ENCODE measurements at places on chromosomes 11 and 22.

DNA sequence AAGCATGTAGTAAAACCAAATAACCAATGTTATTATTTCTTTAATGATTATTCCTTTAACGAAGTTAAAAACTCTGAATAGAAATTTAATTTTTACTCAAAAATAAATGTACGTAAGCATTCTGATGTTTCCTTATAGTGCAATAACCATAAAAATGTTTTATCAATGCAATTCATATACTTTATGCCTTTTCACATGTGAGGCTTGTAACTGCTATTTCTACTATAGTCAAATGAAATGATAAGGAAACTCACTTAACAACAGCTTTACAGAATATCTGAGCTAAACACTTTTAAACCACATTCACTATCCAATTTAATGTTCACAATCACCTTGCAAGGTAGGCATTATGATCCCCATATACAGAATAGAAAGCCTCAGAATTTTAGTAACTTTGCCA is 17.4 kb downstream of the BTBD10 start:
- no peak for DNase-seq

DNA sequence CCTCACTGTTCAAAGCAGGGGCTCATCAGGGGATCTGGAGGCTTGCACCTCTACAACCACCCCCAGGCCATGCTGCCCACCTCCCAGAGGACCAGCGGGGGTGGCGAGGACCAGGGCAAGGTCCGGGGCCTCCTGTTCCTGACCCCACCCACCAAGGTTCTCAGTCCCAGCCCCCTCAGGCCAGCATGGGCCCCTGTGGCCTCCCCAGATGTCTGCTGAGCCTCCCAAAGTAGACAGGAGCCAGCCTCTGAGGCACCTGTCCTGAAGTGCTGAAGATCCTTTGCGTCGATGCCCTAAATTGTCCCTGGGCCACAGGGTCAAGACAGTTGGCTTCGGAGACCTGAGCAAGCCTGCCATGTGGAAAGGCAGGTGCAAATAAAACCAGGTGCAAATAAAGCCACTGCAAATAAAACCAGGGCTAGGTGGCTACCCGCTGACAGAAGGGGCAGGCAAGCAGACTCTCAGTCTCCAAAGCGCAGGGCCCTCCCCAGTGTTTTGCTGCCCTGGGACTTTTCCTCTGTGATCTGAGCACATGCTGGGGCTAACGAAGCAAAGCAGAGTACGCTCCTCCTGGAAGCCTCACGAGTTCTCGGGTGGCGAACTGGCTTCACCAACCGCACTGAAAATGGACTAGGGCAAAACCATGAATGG is 22.4 kb upstream of the ARFGAP3 start:
- no peak for DNase-seq

DNA sequence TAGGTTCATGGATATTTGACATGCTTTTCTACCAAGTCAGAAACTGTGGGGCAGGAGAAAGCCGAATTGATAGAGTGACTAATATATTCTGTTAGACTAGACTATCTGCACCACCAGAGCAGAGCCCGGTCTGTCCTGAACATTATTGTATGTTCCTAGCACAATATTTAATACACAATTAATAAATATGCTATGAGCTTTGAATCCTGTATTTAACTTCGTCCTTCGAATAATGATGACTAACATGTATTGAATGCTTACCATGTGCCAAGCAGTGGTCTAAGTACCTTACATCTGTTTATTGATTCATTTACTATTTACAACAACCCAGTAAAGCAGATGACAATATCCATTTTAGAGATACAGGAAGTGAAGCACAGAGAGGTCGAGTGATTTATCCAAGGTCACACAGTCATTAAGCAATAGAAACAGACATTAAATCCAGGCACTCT is 44.8 kb upstream of the ANO3 start:
- DNase-seq = no peak

DNA sequence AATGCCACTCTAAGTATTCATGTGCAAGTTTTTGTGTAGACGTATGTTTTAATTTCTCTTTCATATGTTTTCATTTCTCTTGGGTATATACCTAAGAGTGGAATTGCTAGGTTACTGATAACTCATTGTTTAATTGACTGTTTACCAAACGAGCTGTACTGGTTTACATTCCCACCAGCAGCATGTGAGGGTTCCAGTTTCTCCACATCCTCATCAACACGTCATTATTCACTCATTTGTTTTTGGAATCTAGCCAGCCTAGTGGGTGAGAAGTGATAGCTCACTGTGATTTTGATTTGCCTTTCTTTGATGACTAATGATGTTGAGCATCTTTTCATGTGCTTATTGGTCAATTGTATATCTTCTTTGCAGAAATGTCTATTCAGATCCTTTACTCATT is 4.0 kb downstream of the ANKRD13D start:
- DNase-seq = no peak

GRCh38 chr11:69992943-69993694 is 85.0 kb upstream of the ANO1 start:
- DNase-seq = no peak

DNA sequence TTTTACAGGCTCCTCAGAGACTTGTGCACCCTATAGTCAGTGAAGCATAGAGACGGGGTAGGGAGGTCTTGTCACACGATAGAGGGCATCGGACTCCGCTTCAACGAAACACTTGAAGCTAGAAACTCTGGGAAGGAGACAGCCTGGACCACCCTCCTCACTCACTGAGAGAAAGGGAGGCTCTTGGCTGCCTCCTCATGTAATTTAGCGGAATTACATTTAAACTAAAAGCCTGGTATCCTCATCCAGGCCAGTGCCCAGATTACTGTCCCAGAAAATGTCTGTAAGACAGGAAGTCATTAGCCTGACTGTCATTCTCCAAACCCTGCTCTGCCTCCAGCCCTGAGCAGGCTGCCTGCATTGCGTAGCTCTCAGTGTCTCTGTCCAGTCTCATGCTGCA is 36.0 kb downstream of the TTLL1 start:
- no peak for DNase-seq

GRCh38 chr11:3840870-3841425 is at the start of gene RHOG:
RHOG (minus strand) TSS chr11:3840959; CDS start chr11:3828138, 12,821 bp downstream.
- DNase-seq = no peak

GRCh38 chr11:67033661-67034166 is 10.8 kb downstream of the SYT12 start:
- DNase-seq = no peak

DNA sequence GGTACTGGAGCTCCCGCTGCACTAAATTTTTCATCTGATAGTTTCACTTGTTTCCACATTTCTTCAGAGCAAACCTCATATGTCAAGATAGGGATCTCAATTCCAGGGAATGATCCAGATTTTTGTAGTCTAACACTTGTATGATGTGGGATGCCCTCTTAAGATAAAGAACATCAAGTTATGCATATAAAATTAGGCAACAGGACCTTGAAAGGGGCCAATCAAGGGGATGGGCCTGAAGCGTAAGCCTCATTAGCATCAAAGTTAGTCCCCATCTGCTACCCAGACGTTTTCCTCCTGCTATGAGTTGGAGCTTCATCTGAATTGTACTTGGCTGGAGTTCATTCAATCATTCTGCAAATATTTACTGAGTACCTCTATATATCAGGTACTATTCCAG is 17.5 kb downstream of the PDGFD start:
- DNase-seq = no peak

DNA sequence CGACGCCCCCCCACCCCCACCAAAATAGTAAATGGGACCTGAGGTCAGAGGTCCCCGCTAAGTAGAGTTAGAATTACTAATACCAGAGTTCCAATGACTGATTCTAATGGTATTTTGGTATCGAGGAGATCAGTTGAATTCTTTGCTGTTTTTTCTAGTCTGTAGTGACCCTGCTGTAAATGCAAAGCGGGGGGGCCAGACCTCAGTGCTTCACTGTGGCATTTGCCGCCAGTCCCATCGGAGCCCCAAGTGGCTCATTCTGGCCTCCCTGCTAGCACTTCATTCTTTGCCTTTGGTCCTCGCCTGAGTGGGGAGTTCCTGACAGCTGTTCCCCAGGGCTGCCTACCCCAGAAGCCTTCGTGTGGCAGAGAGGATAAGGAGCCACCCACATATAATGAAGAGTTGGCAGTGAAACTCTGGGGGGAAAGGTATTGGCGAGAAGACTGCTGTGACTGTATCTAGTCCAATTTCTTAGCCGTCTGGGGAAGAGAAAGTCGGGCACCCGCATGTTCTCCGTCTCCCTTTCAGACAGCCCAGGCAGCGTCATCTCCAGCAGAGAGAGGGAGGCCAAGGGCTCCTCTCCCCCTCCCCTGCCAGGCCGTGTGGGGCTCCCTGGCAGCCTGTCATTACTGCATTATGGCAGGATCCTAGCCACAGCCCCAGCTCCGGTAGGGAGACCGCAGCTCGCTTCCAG is 19.4 kb upstream of the CABP7 start:
- no peak for DNase-seq

DNA sequence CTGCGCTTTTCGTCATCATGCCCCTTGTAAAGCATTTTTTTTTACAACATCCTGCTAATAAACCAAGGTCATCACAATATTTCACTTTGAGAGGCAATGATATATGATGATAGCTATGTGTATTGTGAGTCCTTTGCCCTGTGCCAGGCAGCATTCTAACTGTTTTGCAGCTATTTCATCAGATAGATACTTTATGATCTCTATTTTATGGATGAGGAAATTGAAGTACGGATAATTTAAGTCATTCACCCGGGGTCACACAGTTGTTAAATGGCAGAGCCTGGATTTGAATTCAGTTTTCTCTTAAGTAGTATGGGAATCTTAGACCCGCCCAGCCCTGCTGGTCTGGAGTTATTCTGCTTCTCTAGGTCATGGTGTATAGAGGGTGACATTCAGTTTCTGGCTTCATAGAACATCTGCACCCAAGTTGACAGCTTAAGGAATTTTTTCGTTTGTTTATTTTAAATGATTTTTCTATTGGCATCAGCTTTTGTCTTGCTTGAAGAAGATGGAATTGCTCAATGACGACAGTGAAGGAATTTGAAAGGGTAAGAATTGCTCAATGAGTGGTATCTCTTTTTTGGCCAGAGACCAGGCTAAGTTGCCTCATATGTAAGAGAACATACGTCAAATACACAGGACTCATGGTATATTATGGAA is 926 bp downstream of the PRR5L start:
- DNase-seq = no peak

GRCh38 chr11:64078905-64079304 is 43.2 kb downstream of the FLRT1 start:
- no peak for DNase-seq

- DNase-seq = no peak
Observed at GRCh38 chr22:47283616-47284270, 521.3 kb downstream of the TBC1D22A start.

GRCh38 chr11:111039982-111040381 is 205.5 kb upstream of the POU2AF2 start:
- no peak for DNase-seq

DNA sequence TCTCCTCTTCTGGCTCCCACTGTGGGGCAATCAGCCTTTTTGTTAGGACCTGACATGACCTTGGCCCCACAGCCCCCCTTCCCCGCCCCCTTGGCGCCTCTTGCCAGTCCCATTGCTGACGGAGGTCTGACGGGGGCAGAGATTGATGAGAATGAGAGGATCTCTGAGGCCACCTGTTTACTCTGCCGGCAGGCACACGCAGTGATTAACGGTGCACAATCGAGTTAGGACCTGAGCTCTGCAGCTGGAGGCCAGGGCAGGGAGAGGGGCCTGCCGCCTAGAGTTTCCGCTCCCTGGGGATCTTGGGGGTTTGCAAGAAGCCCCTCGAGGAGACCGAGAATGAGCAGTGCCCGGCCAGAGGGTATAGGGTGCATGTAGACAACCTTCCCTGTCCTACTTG is 6.8 kb upstream of the CHRM1 start:
- DNase-seq = no peak

Measured in cortex of kidney (tissue), 1 donor.